ENCODE measurements at places on chromosomes 3 and 15.
A peak's percentile ranks its signal among the peaks of the same experiment; 100 is the strongest.

DNA sequence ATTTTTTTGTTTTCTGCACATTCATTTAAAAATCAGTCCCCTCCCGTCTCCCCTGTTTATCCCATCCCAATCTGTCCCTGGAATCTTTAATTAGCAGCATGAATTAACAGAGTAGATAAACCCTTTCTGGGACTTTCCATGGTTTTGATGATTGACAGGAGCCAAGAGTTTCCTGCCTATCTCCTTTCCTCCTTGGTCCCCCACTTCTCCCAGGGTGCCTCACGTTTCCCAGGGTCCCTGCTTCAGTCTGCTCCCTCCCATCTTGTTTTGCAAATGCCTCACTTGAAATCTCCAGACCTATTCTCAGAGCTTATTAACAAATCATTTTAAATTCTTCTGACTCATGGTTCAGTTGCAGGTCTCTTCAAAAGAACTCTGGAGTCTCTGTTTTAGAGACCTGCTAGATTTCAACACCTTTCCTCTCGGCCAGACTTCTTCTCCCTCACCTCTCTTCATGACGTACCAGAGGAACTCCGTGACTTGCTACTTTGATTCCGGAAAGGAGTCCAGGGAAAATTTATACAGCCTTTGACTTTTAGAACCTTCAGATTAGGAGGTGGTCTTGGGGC, 238.5 kb downstream of the ITPR1 start:
- DNase-seq, result no peak

- peak; percentile 82 for DNase-seq
Observed at GRCh38 chr3:173685456-173685855, 287.9 kb downstream of the NLGN1 start.

- no peak for DNase-seq
Observed at GRCh38 chr15:65642594-65642993, 20.9 kb downstream of the SLC24A1 start.

DNA sequence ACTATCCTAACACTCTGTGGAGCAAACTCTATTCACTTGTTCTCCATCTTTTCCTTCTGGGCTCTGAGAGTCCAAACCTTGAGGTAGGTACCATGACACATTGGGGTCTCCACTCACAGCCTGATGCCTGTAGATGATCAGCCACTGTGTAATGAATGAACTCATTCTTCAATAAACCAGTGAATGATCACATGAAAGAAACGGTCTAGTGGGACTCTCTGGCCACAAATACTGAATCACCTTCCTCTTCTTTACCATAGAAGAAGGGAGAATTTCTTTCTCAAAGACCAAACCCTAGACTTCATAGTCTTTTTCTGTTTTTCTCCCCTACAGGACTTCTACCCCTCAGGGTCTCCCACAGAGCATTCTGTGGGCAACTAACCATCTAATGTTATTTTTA, 20.5 kb upstream of the ABHD2 start:
- DNase-seq, result peak; percentile 88

GRCh38 chr15:77032647-77033416, 37.9 kb downstream of the PSTPIP1 start:
- DNase-seq, result no peak

DNA sequence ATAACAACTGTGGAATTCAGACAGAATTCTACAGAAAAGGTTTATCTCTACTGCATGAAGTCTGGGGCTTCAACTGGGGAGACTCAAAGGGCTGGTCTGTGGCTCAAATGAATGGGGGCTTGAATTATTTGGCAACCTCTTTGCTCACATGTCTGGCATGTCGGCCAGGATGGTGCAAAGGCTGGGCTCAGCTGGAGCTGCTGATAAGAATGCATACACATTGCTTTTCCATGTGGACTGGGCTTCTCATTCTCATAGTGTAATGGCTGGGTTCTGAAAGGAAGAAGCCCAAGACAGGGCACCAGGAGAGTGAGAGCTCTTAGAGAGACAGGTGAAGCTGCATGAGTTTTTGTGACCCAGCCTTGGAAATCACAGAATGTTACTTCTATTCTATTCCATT, 194.3 kb upstream of the SGO1 start:
- no peak for DNase-seq

DNA sequence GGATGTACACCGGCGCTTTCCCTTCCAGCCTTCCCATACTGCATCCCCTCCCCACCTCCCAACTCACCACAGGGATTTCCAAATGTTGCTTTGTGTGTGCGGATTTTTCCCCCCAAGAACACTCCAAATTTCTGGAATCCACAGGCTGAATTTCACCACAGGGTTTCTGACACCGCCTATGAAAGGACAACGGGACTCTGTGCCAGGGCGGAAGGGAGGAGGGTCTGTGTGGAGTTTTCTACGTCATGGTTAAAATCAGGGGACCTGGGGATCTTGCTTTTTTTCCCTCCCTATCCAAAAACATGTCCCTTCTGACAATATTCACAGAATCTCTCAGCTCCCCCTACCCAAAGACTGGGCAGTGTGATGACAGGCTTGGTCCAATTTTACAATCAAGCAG, 14.6 kb downstream of the CYP19A1 start:
- no peak for DNase-seq

DNA sequence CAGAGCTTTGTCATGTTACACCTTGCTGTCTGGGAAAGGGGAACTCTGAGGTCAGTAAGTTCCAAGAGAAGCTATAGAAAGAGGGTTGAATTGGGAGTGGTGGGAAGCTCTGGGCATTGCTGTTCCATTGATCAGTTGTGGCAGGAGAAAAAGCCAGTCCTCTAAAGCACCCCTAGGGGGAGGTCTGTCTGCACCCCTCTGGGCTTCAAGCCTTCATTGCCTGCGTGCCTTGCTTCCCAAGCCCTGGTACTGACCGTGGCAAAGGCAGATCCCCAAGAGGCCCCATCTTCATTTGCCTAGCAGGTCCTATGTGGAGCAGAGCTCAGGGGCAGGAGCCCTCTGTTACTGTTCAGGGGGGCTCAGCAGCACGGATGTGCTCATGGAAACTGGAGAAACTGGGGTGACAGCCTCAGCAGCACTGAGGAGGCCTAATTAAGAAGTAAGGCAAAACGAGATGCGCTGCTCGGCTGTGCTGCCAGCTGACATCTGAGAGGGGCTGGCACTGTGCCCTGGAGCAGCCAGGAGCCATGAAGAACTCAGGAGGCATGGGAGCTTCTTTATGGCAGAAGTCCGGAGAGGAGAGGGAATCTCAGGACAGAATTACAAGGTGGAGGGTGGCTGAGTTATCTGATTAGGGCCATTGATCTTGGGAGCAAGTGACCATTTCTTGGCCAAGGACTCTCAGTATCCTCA, 270.9 kb downstream of the RPLP1 start:
- no peak for DNase-seq

DNA sequence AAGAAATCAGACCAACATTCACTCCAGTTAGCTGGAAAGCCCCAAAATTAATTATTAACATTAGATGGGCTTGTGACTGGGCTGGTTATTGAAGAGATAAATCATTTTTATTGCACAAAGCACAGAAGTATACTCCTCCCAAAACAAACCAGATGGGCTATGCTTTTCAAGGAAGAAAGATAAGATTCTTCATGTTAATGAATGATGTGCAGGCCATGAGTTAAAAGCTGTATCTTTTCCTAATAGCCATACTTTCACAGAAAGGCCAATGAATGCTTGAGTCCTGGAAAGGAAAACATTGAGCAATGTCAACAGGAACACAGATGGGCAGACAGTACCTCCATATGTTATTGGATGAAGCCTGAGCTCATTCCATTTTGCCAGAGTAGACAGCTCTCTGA, 55.4 kb downstream of the OCA2 start:
- peak; percentile 65 for DNase-seq

GRCh38 chr15:33871980-33872379, 96.3 kb upstream of the CHRM5 start:
- DNase-seq, result no peak

- DNase-seq, result no peak
Observed at GRCh38 chr15:29091666-29092065, 178.0 kb downstream of the NSMCE3 start.

DNA sequence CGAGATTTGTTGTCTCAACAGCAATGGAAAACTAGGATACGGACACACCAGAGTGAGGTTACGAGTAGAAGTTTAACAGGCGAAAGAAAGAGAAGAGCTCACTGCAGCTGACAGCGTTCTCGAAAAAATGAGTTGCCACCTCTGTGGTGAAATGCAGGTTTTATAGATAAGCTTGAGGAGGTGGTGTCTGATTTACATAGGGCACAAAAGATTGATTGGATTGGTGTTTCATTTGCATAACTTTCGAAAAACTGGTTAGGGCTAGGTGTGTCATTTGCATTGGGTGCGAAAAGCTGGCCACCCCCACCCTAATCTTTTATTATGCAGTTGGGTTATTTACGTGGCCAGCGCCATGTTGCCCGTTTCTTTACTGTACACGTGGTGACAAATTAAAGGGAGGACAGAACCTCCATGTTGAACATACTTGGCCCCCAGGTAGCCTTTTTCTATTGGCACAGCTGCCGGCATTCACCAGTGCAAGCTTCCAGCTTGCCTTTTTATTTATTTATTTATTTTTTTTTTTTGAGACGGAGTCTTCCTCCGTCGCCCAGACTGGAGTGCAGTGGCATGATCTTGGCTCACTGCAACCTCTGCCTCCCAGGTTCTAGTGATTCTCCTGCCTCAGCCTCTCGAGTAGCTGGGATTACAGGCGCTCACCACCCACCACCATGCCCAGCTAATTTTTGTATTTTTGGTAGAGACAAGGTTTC, 8.3 kb downstream of the IFT122 start:
- DNase-seq, result peak; percentile 75
